Body of pancreas (tissue), 4 donors: ENCODE measurements at places on chromosomes 16 and 17. TPM values are rescaled to one million over a fixed set of nuclear protein-coding genes. Genes with fewer than 3 reads are reported as not detected.

DNA sequence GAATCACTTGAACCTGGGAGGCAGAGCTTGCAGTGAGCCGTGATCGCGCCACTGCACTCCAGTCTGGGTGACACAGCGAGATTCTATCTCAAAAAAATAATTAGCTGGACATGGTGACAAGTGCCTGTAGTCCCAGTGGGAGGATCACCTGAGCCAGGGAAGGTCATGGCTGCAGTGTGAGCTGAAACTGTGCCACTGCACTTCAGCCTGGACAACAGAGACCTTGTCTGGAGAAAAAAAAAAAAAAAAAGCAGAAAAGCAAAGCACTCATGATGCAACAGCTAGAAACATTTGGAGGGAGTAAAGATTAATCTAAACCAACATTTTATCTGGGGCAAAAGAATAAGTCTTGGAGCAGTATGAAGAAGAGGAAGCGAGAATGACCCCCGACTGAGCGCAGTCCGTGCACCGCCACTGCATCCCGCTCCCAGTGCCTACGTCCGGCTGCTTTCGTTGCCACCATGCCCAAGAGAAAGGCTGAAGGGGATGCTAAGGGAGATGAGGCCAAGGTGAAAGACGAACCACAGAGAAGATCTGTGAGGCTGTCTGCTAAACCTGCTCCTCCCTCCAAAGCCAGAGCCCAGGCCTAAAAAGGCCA is 8.2 kb downstream of the PRPSAP1 start:
- DNase-seq: no peak

PTX4 gene
- total RNA-seq: not detected

DNA sequence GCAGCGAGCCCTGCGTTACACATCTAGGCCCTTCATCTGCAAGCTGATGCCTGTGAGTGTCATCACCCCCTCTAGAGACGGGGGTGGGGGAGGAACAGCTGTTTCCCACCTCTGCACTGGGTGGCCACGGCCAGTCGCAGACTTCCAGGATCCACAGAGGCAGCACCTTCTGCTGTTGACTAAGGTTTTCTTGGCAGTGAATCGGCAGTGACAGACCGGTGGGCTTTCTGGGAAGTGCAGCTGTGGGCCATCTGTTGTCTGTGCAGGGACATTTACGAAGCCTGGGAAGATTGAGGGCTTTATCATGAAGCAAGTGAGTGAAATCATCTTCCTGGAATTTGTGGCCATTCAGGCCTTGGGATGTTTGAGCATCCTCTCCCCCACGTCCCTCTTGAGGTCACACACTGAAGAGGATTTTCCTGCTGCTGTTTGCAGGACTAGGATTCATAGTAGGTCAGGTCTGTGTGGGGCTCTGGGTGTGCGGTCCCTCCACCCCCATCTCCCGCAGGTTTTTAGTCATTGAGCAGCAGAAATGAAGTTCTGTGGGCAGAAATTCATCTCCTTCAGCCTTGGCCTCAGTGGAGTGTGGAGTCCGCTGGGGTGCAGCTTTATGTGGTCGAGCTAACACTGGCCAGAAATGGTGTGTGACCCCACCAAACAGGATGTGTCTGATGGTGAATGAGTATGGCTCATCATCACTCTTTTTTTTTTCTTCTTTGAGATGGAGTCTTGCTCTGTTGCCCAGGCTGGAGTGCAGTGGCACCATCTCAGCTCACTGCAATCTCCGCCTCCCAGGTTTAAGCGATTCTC is 12.0 kb downstream of the PGS1 start:
- no peak for DNase-seq

DNA sequence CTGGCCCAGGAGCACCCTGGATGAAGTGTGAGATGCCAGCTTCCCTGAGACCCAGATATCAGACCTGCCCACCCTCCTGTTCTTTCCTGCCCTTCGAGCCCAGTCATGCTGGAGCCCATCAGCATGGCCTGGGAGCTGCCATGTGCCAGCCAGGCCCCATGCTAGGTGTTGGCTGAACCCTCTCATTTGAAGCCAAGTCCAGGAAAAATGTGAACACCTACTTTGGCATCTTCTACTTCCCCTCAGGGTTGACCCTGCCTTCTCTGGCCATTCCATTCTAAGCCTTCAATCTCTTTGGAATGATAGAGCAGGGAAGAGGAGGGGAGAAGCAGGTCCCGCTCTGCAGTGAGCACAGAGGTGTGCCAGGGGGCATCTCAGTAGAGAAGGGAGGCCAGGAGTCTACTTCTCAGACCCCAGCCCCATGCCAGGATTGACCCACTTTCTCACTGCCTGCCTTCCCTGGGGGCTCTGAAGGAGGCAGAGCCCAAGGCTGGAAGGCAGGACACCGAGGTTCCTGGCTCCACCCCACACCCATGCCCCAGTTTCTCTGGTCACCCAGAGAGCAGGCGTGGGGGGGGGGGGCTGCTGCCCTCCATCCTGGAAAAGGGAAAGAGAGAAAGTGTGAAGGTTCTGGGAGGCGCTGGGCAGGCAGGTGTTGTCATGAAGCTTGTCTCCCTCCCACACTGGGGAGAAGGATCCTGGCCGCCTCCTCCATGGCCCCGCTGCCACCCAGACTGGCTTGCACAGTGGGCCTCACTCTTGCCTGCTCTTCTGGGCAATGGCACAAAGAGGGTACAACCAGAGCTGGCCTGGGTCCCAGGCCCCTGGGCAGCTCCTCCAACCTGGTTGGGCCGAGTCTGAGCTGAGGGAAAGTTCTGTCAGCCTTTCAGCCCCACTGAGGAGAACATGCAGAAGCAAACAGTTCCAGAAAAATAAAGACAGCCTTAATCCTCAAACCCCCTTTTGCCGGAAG is 9.3 kb downstream of the HDAC5 start:
- DNase-seq: no peak

- DNase-seq: no peak
Observed at GRCh38 chr17:27590864-27591263, 40.1 kb upstream of the LGALS9 start.

- no peak for DNase-seq
Observed at GRCh38 chr17:70128727-70129238, 40.5 kb upstream of the KCNJ2 start.

- no peak for DNase-seq
Observed at GRCh38 chr16:56909527-56909979, 22.4 kb upstream of the HERPUD1 start.

GRCh38 chr17:7404737-7405349 is 946 bp upstream of the TMEM256 start:
- DNase-seq: peak; percentile 48

KRT16 gene
- 1.6 TPM for total RNA-seq

DNA sequence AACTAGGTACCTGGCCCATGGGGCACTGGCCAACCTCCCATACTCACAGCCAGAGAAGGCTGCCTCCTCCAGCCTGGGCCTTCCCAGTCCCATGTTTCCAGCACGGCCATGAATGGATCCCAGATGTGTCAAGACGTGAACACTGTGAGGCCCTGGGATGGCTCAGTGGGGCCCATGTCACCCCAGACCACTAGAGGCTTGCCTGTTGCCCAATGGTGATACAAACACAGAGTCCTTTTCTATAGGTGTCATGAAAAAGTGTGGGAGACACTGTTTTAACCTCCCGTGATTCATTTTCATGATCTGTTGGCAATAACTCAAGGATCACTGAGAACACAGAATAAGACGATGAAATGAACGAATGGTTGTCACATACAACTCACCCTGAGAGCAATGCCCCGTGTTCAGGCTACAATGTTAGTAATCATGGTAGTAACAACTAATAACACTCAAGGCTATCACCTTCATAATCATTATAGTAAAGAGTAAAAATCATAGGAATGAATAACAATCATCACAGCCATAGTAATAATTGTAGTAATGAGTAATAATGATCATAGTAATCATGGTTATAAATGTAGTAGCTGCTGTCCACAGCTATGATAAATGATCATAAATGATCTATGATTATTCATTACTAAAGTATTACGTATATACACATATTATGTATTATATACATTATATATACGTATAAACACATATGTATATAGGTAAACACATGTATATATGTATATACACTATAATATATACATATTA is 64.0 kb downstream of the DYNLRB2 start:
- no peak for DNase-seq

- DNase-seq: peak; percentile 90
Observed at GRCh38 chr16:85819245-85819644, 19.8 kb downstream of the COX4I1 start.

DNA sequence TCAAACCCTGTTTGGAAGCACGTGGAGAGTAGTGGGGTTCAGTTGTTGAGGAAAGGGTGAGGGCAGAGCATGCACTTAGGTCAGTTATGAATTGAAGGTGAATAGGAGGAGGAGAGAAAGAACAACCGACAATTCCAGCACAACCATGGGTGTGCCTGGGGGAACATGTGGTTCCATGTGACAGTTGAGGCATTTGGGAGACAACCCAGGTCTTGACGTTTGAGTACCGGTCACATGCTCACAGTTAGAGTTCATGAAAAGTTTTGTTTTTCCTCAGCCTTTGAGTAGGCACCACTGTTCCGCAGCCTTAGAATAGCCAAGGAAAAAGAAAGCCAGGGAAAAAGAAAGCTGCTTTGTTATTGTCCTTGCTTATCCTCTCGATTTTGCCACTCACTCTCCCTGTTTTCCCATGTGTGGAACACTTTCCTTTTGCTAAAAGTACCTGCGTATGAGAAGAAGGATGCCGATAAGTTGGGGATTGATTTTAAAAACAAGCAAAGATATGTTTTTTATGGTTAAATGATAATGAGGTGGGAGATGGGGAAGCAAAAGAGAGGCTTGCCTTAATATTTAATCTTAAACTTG is 25.6 kb upstream of the ABCC11 start:
- DNase-seq: no peak

DNA sequence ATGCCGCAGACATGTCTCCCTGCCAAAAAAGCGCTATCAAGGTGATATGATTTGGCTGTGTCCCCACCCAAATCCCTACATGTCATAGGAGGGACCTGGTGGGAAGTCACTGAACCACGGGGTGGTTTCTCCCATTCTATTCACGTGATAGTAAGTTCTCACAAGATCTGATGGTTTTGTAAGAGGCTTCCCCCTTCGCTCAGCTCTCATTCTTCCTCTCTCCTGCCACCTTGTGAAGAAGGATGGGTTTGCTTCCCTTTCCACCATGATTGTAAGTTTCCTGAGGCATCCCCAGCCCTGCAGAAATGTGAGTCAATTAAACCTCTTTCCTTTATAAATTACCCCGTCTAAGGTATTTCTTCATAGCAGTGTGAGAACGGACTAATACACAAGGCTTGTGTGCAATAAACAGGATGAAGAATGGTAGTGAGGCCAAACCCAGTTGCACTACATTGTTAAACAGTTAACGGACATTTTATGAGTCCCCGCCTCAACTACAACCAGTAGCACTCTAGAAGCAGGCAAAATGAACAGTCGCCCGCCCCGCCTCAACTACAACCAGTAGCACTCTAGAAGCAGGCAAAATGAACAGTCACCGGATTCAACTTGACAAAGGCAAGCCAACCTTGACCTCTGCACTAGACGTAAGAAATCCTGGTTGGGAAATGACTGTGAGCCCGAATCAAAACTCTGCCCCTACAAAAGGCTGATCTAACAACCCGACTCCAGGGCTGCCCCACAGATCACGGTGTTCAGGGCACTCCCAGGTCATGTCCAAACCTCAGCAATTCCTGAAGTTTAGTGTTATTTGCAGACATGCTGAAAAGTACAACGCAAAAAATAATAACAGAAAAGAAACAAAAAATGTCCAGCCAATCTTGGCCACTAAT is 26.3 kb downstream of the VPS53 start:
- no peak for DNase-seq

- no peak for DNase-seq
Observed at GRCh38 chr16:372302-372983, 2.1 kb upstream of the MRPL28 start.

LRRC75A gene
- total RNA-seq: 4.9 TPM

DNA sequence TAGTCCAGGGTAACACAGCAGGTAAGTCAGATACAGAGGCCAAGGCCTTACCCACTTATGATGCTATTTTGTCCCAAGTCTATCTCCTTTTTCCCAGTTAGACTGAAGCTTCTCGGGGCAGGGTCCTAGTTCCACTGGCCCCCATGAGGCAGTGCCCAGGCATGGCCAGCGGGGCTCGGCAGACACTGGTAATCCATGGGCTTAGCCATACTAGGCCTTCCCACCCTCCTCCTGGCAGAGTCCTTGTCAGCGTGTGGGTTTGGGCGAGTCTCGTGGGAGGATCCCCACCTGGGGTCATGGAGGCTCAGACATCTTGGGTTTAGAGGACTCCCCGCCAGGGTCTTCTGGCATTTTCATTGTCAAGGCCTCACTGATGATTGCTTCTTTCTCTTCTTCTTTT is 84.7 kb upstream of the BRD7 start:
- DNase-seq: no peak

DNA sequence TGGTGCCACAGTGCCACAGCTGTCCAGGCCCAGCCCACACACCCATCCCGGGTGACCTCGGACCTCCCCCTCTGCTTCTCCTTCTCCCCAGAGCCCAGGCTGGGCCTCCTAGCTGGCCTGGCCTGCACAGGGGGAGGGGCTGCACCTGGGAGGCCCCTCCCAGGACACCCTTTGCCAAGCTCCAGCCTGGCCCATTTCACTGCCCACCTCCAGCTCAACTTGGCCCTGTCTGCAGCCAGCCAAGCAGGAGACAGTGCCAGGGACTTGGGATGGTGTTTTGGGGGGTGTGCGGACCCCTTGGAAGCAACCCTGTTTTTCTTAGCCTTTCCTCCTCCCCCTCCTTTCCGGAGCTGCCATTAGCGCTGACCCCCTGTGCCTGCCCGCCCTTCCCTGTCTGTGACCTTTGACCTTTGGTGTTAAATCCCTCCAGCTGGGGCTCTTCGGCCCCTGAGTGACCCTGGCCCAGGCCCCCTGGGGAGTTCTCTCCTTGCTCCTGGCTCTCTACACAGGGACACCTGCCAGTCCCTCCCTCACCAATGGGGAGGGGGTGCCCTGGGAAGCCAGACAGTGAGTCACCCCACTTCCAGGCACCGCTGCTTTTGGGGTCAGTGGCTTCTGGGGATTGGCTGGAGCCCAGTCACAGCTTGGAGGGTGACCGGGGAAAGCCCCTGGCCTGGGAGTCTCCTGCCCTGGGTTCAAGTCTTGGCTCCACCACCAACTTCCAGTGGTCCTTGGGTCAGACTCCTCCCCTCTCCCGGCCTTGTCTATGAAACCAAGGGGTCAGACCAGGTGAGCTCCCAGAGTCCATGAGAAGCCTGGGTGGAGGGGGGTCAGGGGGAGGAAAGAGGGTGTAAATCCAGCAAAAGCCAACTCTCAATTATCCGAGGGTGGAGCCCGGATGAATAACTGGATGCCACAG is 1.9 kb downstream of the GLIS2 start:
- no peak for DNase-seq

NHLRC4 gene
- total RNA-seq: 0.52 TPM

- DNase-seq: no peak
Observed at GRCh38 chr16:46627746-46628145, 6.6 kb upstream of the SHCBP1 start.
